Panc1 (cell line): ENCODE measurements at places on chromosomes 3 and 15.

GRCh38 chr15:74630284-74631086 is 14.8 kb downstream of the CLK3 start:
- no peak for DNase-seq

- DNase-seq = no peak
Measured at GRCh38 chr15:69758810-69759790, 306.5 kb downstream of the RPLP1 start.

DNA sequence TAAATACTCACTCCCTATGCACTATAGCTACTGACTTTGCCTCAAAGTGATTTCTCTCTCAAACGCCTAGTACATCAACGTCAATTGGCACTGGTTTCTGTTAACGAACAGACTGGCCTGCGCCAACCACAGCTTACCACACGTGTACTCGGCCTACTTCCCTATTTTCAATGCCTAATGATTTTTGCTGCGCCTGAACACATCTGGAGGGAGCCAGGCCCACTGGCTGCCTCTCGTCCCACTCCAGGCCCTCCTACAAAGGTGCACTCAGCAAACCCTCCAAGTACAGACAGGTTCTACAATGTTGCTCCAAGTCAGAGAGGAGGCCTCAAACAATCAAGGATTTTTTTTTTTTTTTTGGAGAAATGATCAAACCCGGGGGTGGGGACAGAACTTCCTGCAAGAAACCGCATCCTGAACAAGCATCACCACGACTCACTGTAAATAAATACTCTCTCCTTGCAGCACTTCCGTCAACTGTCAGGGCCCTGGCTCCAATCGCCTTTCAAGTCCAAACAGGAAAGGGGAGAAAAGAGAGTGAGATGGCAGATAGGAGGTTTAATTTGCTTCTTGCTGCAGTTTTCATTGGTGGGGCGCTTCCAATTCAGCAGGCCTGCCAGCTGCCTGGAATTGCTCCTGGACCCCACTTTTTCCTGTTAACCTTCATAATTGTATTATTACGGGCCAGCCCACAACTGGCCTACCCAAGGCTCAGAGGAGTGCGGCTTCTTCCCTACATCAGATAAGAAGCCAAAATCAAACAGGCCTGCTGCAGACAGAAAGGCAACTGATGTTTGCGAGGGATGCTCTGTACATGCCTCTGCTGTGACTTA is 139.3 kb downstream of the FOXP1 start:
- DNase-seq = no peak

- DNase-seq = no peak
Measured at GRCh38 chr3:21534462-21534861, 216.5 kb downstream of the ZNF385D start.

- DNase-seq = no peak
Measured at GRCh38 chr3:73542136-73542535, 82.6 kb downstream of the PDZRN3 start.

- DNase-seq = no peak
Measured at GRCh38 chr3:97999994-98000393, 27.8 kb upstream of the RIOX2 start.

DNA sequence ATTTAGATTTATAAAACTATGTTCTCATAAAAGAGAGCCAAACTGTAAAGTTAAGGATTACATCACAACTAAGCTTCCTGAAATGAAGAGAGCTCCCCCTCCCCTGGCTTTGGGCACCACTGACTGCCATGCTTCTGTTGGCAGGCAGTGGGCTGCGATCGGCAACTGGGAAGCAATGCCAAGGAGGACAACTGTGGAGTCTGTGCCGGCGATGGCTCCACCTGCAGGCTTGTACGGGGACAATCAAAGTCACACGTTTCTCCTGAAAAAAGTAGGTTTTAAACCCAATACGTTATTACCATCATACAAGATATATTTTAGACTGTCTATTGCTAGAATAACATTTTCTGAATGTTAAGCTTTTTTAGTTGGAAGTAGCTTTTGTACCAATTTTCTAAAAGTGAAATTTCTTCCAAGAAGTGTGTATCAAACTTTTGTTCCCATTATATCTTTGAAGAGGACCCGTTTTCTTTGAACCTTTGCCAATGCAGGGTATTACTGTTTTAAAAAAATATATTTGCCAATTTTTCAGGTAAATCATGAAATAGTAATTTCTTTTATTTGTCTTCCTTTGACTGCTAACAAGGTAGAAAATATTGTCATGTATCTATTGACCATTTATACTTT is 184.1 kb downstream of the ADAMTSL3 start:
- DNase-seq = no peak

GRCh38 chr15:27095886-27096624 is 125.1 kb downstream of the GABRG3 start:
- no peak for DNase-seq

- DNase-seq = no peak
Measured at GRCh38 chr3:13009946-13010315, 63.3 kb downstream of the IQSEC1 start.

DNA sequence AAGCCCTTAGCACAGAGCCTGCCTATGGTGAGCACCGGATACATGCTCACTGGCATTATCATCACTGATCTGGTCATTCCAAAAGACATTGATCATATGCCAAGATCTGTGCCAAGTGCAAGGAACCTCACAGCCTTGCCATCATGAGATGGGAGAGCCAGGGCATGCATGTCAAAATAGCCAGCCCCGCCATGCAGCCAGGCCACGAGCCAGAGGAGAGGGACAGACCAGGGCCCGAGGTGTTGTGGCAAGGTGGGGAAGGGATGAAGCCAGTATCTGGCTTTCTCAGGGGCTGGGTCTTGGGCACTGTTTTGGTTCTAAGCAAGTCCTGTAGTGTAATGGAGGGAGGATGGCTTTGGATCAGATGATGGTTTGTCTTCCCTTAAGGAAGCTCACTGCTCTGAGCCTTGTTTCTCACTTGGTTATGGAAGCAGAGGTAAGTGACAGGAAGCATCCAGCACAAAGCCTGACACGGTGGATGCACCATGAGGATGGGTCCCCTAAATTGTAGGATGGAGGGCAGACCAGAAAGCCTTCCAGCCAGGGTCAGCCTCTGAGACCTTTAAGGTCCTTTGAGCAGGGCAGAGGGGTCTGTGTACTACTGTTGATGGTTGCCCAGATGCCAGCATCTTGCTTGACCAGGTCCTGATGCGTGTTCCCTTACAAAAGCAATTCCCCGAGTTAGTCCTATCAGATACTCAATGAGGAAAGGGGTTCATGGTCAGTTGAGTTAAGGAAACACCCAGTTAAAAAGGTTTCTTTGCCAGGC is 247.7 kb upstream of the TLE3 start:
- no peak for DNase-seq

DNA sequence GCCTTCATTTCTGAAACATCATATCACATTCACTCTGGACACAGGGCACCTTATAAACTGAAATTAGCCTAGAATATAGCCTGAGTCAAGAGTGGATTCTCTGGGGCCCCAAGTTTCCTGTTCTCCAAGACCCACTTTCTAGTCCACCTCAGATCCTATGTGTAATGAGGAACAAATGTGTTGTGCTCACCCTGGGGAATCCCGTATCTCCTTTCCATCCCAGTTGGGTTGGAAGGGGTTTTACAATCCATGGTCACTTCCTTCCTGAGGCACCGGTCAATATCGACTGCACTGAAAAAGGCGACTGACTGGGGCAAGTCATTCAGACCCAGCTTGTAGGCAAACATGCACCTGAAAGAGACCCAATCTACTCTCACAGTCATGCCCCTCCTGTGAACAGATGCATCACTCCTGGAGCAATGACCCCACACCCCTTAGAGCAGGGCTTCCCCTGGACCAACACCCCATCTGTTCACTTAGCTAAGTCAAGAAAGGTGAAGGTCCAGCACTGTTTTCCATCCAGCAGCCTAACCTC is 17.4 kb downstream of the POLG start:
- DNase-seq = no peak

GRCh38 chr15:58526647-58527192 is 94.9 kb downstream of the LIPC start:
- DNase-seq = no peak

DNA sequence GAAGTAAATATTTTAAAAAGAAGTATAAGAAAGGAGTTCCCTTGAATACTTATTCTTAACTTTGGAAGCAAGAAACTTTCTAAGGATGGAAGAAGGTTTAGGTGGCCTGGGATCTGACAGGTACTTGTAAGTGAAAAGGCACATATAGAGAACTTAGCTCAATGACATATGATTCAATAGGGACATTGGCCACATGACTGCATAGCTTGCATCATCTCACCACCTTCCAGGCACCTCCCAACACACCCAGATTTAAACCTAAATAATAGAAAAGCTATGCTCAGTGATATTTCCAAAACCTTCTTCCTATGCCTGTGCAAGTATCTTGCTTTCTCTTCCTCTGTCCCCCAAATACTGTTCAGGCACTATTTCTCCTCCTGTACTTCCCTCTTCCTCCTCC is 4.7 kb upstream of the P2RY1 start:
- no peak for DNase-seq

- DNase-seq = no peak
Measured at GRCh38 chr15:57692709-57693108, 13.8 kb upstream of the POLR2M start.

DNA sequence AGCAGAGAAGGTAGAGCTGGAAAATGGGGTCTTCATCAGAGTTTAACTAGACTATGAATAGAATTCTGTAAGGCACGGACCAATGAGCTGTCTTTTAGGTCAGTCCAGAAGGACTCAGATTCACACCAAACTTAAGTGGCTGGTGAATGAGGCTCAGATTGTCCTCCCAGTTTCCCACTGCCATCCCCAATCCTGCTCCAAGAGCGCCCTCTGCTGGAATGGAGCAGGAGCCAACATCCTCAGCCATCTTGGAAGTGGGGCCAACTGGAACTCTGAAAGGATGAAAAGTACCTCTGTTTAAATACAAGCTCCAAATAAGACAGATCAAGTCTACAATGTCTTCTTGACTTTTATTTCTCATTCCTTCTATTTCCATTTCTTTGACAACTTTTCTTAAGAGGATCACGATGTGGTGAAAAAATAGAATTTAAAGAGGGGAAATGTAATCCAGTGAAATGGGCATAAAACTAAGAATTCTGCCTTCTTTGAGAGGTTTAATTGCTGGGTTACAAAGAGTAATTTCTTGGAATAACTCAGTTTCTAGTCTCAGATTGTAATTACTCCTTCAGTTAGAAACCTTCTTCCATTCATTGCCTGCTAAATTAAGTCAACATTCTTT is 217.1 kb upstream of the TPRG1 start:
- peak; percentile 78 for DNase-seq

DNA sequence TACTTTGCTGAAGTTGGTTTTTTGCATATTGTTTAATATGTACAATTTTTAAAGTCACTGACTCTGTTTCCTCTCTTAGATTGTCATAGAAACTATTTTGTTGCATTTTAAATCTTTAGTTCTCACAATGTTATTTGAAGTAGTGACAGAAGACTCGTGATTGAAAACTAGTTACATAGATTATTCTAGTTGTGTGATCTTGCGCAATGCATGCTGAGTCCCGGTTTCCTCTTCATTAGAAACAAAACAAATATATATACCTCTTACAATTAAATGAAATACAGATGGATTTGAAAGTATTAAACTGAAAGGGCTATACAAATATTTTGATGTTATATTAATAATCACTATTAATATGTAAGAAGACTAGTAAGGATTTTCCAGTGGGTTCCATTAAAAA is 333.0 kb downstream of the LPP start:
- no peak for DNase-seq

DNA sequence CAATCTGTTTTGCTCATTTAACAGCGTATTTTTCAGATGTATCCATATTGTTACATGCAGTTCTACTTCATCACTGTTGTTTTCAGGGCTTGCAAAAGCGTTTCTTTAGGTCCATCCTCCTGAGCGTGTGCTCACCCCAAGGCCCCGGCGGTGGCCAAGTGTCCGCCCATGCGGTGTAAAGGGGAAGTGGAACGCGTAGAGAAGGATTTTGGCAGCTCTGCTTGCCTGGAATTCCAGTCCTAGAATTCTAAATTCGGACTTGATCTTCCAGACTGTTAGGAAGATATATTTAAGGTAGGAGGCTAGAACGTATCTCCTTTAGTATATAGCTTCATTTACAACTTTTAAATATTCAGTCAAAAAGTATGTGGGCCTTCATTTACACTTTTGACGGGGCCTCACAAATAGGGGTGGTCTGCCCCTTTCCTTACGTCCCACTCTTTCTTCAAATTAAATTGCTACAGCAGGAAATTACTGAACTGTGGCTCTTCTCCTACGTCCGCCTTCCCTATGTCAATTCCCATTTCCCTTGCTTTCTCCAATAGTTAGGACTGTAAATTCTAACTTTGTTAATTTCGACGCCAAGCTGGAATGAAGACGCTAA is 609 bp upstream of the TBC1D23 start:
- DNase-seq = no peak

- DNase-seq = no peak
Measured at GRCh38 chr3:110667216-110667615, 404.4 kb upstream of the NECTIN3 start.

DNA sequence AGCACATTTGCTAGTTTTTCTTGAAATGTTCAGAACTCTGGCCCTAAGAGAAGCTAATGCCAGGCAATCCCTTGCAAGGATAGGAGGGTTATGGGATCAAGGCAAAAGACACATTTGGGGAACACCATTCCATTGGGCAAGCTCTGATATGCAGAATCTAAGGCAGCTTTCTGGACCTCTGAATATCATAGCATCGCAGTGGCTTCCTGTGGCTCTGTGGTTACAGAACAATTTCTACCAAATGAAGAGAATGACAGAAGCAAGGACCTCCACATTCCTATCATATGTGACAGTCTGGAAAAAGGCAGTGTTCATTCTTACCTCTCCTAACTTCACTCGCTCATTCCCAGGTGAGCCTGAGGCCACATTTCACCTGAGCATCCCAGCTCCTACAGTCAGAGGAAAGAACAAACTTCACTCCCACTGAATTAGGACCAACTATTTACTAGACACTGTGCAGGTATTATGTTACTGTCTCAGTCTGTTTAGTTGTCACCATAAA is 836.1 kb upstream of the CFAP20DC start:
- DNase-seq = no peak

DNA sequence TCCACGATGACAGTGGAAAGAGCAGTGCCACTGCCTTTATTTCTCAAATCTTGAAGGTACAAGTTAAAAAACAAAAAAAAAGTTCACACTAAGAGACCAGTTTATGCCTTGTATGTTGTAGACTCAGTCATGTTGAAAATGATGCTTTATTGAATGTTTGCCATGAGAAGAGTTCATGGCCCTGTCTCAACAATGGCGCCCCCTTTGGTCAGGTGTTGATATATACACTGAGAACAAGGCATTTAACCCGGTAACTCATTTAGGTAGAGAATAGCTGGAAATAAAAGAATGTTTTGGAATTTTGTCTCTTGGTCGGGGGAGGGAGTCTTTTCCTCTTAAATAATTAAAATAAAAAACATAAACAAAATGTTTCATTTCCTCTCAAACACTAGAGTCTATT is 145.6 kb upstream of the SLC2A2 start:
- DNase-seq = no peak

GRCh38 chr3:79086514-79086913 is 681.3 kb downstream of the ROBO1 start:
- DNase-seq = peak; percentile 32

DNA sequence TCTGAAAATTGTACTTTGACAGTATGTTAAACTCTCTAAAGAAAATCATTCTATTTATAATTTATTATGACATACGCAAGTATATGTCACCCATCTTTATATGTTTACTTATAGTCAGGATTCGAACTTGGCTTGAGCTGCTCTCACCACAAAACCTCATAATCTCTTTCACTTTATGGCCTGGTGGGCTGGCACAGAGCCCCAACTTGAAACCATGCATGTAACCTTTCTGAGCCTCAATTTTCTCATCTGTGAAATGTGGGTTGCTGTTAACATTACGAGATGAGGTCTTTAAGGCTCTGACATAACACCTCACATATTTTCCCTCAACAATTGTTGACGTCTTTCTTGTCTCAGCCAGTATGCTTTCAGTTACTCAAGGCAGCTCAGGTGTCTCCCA is 69.4 kb upstream of the PFN2 start:
- no peak for DNase-seq
